Prostate gland (tissue), 2 donors: ENCODE measurements at places on chromosomes 1 and 21. TPM values are rescaled to one million over a fixed set of nuclear protein-coding genes. Genes with fewer than 3 reads are reported as not detected.

DNA sequence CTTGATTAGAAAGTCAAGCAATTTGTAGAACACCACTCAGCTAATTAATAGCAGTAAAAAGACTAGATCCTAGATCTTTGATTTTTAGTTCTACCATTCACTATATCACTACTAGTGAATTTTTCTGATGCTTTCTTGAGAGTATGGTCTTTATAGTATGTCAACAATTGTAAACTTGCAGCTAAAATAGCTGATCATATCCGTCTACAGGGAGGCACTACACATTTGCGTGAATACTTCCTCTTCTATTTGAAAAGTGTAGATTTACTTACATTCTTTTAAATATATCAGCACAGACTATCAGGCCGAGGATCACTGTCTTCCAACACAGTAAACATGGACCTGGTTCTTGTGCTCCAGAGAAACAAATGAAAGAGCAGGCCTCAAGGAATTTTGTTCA lies 18.6 kb upstream of the PTPRC start:
- no peak overlapping the region for H3K4me3 ChIP-seq
- H3K27me3 ChIP-seq: no peaks in the 10 kb centered on the region
- H3K4me1 ChIP-seq: no peaks in the 10 kb centered on the region
- no peak for DNase-seq
- H3K27ac ChIP-seq: no peak overlapping the region
- no peaks in the 10 kb centered on the region for H3K36me3 ChIP-seq

DNA sequence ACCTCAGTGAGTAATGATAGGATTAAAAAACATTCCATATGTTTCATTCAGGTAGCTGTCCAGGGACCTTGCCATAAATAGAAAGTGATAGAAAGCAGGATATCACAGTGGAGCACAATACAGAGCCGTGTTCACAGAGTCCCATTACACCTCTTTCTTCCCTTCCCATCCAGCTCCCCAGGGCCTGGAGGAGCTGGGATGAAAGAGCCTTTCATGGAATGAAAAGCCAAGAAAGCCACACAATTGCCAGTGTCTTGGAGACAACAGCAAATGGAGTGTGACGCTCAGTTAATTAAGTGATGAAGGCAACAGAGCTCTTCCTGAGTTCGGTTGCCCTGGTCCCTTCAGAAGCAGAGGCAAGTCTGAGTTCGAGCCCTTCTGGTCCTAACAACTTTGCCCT lies 387.3 kb upstream of the PLXNA2 start:
- no peak overlapping the region for H3K4me3 ChIP-seq
- no peak for DNase-seq
- no peaks in the 10 kb centered on the region for H3K36me3 ChIP-seq
- no peak overlapping the region for H3K27ac ChIP-seq
- H3K4me1 ChIP-seq: no peaks in the 10 kb centered on the region

- no peak overlapping the region for H3K27ac ChIP-seq
- H3K4me1 ChIP-seq: no peaks in the 10 kb centered on the region
- H3K27me3 ChIP-seq: no peaks in the 10 kb centered on the region
- peak; percentile 86 for DNase-seq
Measured at GRCh38 chr1:43147625-43148327, 24.3 kb downstream of the EBNA1BP2 start.

DNA sequence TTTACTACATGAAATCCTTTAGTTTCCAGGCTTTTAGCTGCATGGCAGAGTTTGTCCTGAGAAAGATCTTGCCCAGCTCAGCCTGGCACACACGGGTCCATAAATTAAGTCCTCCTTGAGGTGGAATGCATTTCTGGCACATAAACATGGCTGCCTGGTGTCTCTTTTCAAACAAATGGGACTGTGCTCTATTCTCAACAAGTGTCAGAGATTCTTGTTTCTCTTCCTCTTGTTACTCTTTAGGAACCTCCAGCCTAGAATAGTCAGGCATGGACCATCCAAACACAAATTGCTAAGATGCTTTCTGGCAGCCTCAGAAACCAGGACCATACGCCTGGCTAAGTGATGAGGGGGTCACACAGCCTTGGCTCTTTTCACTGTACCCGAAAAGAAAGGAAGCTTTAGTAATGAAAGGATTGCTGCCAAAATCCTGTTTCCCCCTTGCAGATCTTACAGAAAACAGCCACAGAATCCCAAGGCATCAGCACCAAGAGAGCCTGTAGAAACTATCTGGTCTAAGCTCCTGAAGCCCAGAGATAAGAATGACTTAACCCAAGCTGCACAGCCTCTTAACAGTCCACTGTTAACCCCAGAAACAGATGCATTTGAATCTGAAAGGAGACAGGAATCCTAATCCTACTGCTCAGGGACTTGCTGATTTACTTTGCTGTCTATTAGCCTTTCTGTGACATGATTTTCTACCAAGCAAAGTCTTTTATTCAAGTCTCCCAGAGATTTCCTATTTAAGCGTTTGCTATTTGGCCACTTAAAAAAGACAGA lies 31.9 kb upstream of the NRDC start:
- DNase-seq: no peak
- no peak overlapping the region for H3K4me3 ChIP-seq
- H3K4me1 ChIP-seq: no peaks in the 10 kb centered on the region
- H3K27ac ChIP-seq: no peak overlapping the region
- no peaks in the 10 kb centered on the region for H3K27me3 ChIP-seq
- H3K36me3 ChIP-seq: no peaks in the 10 kb centered on the region

Gene MROH9
- total RNA-seq: not detected

DNA sequence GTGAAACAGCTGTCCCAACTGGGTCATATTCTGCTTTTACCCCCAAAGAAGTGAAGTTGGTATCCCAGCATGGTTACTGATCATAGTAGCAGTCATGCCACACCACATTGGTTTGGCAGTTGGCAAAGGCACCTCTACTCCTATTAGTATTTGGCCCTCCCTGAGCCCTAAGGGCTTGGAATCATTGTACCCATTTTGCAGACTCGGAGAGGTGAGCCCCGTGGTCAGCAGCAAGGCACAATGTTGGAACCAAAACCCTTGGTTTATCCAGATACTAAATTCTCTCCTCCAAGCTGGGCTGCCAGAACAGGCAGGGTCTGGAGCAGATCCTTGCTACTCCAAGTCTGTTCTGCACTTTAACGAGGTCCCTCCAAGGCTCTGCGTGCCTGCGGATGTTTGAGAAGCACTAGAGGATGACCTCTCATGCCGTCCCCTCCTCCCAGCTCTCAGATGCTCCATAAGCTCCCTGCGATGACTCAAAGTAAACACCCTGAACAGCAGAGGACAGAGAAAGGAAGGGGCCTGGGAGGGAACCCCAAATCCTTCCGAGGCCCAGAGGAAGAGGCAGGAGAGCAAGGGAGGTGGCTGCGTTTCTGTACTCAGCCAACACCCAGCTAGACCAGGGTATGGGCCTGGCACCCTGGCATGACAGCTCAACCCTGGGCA lies 89.3 kb downstream of the PAX7 start:
- H3K4me3 ChIP-seq: no peak overlapping the region
- DNase-seq: no peak
- H3K27ac ChIP-seq: no peak overlapping the region
- H3K27me3 ChIP-seq: peaks cover 20% of the 10 kb centered on the region
- no peaks in the 10 kb centered on the region for H3K4me1 ChIP-seq

Gene HHAT
- total RNA-seq: 16.3 TPM

DNA sequence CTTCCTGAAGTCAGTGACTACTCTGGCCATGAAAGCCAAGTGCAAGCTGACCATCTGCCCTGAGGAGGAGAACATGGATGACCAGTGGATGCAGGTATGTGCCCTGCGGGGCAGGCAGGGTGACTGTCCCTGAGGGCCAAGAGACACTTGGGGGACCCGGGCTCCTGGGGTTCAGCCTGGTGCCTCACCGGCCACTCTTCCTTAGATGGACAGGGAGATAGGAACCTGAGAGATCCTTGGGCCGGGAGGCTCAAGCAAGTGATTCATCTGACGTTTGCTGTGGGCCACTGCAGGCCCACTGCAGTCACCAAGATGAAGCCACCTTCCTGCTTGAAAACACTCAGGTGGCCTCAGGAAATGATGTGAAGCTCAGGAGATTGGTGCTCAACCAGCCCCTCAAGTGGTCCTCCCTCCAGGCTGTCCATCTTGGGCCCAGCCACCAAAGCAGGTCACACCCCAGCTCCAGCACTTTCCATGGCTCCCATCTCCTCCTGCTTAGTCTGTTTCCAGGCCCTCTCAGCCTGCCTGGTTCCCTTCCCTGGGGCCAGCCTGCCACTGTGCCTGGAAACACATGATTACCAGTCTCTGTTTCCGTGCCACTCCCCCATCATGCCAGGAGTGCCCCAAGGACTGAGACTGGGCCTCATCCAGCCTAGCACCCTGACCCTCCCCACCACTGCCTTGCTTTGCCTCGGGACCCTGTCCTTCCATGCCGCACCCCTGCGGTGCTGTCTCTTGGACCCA lies 25.8 kb upstream of the PADI6 start:
- no peaks in the 10 kb centered on the region for H3K27me3 ChIP-seq
- H3K27ac ChIP-seq: no peak overlapping the region
- DNase-seq: no peak
- no peak overlapping the region for H3K4me3 ChIP-seq

Gene SPEN
- 31.9 TPM for total RNA-seq

GRCh38 chr1:178038372-178038771 lies 55.5 kb upstream of the RASAL2 start:
- H3K27ac ChIP-seq: no peak overlapping the region
- H3K36me3 ChIP-seq: no peaks in the 10 kb centered on the region
- DNase-seq: no peak
- peak overlapping the region; percentile 41 for H3K4me3 ChIP-seq
- H3K4me1 ChIP-seq: no peaks in the 10 kb centered on the region
- no peaks in the 10 kb centered on the region for H3K27me3 ChIP-seq

Gene SELL
- total RNA-seq: 4.8 TPM

Gene MYOC
- 3.7 TPM for total RNA-seq

- no peak for DNase-seq
- H3K4me1 ChIP-seq: no peaks in the 10 kb centered on the region
- H3K27me3 ChIP-seq: no peaks in the 10 kb centered on the region
Measured at GRCh38 chr1:61776091-61776490, 33.8 kb downstream of the PATJ start.

GRCh38 chr1:48109390-48110013 lies 112.3 kb upstream of the TRABD2B start:
- H3K4me1 ChIP-seq: no peaks in the 10 kb centered on the region
- no peak overlapping the region for H3K4me3 ChIP-seq

- H3K4me1 ChIP-seq: no peaks in the 10 kb centered on the region
- no peaks in the 10 kb centered on the region for H3K36me3 ChIP-seq
- no peaks in the 10 kb centered on the region for H3K27me3 ChIP-seq
Measured at GRCh38 chr1:194809215-194809614, 1622.8 kb upstream of the B3GALT2 start.

DNA sequence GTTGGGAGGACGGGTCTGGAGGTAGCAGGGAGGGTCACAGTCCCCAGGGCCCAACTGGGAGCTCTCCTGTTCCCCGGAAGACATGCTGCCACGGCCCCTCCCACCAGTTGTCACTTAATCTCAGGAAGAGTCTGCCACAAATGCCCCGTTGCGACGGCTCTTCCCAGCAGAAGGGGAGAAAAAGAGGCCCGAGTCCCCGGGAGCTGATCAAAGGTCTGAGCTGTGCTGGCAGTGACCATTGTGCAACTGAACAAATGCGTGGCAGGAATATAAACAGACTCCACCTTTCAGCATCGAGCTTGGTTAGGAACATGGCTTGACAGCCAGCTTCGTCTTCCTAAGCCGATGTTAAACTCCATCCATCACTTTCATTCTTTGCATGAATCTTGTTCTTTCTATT lies 27.8 kb upstream of the ZBTB21 start:
- DNase-seq: no peak
- no peaks in the 10 kb centered on the region for H3K27me3 ChIP-seq
- H3K27ac ChIP-seq: no peak overlapping the region
- H3K4me3 ChIP-seq: no peak overlapping the region
- H3K36me3 ChIP-seq: no peaks in the 10 kb centered on the region

- no peaks in the 10 kb centered on the region for H3K4me1 ChIP-seq
- H3K36me3 ChIP-seq: no peaks in the 10 kb centered on the region
- no peaks in the 10 kb centered on the region for H3K27me3 ChIP-seq
- DNase-seq: no peak
- H3K27ac ChIP-seq: no peak overlapping the region
Measured at GRCh38 chr1:6724517-6725141, 23.0 kb upstream of the DNAJC11 start.

DNA sequence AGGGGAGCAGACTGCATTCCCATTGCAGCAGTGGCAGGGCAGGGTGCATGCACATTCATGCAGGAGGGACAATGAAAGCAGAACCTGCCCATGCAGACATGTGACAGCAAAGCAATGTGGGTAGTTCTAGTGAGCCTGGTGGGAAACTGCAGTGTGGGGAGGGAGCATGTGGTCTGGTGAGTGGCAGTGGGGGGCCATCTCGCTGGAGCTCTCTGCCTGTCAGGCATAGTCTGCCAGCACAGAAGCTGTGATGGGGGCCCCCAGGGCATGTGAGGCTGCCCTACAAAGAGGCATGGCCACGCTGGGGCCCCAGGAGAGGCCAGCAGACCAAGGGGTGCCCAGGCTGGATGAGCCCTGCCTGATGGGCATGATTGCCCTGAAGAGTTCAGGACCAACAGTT lies 579.7 kb downstream of the PTPRC start:
- no peak overlapping the region for H3K4me3 ChIP-seq
- no peak for DNase-seq
- H3K27me3 ChIP-seq: no peaks in the 10 kb centered on the region
- no peaks in the 10 kb centered on the region for H3K36me3 ChIP-seq

Gene ALX3
- total RNA-seq: not detected

DNA sequence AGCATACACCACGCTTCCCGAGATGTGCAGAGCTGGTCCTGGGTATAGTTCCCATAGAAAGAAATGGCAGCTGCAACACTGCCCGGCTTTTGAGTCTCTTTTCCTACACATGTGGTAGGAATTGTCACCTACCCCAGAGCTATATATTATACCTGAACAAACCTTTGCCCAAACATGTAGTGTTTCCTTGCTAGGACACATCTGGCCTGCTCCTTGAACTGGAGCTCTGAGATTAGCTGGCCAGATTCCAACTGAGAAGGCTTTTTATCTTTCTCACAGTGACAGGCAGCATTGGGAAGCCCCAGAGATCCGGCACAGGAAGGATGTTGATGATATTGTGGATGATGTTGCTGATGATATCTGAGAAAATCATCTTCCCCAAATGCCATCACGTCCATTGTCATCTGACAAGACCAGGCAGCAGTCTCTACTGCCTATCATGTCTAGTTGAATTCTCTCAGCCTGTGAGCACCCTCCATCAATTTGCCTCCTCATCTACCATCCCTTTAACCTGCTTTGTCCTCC lies 115.0 kb upstream of the SMYD2 start:
- DNase-seq: no peak
- H3K27me3 ChIP-seq: no peaks in the 10 kb centered on the region
- H3K36me3 ChIP-seq: no peaks in the 10 kb centered on the region
- H3K4me3 ChIP-seq: no peak overlapping the region
- no peak overlapping the region for H3K27ac ChIP-seq
- H3K4me1 ChIP-seq: no peaks in the 10 kb centered on the region

- no peaks in the 10 kb centered on the region for H3K36me3 ChIP-seq
- no peaks in the 10 kb centered on the region for H3K4me1 ChIP-seq
- H3K27me3 ChIP-seq: no peaks in the 10 kb centered on the region
- DNase-seq: no peak
- no peak overlapping the region for H3K4me3 ChIP-seq
- no peak overlapping the region for H3K27ac ChIP-seq
Measured at GRCh38 chr1:209761011-209761635, 5.3 kb downstream of the TRAF3IP3 start.
